ENCODE measurements at places on chromosomes 11 and 22.
A peak's percentile ranks its signal among the peaks of the same experiment; 100 is the strongest.

- DNase-seq: no peak
Measured at GRCh38 chr11:47667135-47667534, 24.8 kb upstream of the MTCH2 start.

- no peak for DNase-seq
Measured at GRCh38 chr11:63012430-63012829, 3.2 kb downstream of the SLC22A8 start.

DNA sequence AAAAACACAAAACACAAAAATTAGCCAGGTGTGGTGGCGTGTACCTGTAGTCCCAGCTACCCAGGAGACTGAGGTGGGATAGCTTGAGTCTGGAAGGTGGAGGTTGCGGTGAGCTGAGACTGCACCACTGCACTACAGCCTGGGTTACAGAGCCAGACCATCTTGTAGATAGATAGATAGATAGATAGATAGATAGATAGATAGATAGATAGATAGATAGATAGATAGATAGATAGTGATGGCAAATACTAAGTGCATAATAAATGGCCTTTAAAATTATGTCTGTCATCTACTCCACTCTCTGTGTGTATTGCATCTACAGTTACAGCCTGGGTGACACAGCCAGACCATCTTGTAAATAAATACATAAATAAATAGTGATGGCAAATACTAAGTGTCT, 56.0 kb upstream of the CHRM4 start:
- no peak for DNase-seq

DNA sequence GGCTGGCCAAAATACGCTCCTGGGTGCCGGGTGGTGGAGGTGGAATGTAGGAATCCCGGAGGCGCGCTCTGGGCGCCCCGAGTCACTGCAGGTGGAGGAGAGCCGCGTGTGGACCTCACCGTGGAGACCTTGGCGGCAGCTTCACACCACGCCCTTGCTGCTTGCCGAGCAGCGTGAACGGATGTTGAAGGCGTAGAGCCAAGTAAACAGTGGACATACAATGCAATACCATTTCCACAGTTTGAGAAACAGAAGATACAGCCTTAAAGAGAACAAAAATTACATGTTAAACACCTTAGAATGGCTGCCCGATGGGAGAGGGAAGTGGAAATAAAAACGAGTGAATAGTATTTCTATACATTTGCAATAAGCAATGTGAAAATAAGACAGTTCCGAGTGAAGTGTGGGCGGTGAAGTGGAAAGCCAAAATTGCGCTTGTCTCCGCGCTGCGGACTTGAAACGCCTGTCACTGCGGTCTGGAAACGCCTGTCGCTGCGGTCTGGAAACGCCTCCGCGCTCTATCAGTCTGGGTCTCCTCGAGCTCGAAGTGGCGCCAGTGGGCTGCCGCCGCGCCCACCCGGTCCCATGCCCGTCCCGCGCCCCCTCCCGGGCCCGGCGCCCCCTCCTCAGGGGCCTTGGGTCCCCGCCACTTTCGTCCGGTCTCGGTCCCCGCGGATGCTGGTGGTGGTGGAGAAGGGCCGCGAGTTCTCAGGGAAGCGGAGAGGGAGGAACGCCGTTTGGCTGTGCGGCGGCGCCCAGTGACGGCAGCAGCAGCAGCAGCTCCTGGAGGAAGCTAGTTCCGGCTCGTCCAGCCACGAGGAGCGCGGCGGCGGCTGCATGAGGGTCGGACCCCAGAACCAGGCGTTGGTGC, 1.6 kb downstream of the NCR3LG1 start:
- peak; percentile 33 for DNase-seq

- no peak for DNase-seq
Measured at GRCh38 chr22:40757071-40757470, 62.1 kb downstream of the SLC25A17 start.

- no peak for DNase-seq
Measured at GRCh38 chr11:77407613-77408012, 66.3 kb downstream of the PAK1 start.

GRCh38 chr11:61460474-61460881, 30.6 kb downstream of the SDHAF2 start:
- DNase-seq: no peak

DNA sequence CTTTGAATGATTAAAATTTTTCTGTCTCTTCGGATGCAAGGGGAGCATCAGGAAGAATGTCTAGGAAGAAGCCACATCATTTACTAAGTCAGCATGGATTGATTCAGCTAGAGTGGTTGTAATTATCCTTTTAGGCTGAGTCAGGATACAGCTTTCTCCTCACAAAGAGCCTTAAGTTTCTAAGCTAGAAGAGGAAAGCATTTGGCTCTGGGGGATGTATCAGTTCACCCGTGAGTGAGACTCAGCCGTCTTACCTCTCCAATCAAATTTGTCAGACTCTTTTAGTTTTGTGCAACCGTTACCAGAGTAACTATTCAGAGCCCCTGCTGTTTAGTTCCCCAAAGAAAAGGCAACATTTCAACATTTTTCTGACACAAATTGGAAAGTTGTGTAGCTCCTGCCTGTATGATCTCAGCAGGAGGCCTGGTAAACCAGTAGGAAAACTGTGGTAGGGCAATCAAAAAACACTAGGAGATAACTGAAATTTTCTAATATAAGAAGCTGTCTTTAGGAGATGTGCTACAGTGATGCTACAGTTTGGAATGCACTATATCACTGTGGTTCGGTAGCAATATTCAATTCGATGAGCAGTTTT, 432.4 kb upstream of the LUZP2 start:
- DNase-seq: no peak

Measured in T follicular helper cell (primary cell).